ENCODE measurements at places on chromosomes 1 and 21.

DNA sequence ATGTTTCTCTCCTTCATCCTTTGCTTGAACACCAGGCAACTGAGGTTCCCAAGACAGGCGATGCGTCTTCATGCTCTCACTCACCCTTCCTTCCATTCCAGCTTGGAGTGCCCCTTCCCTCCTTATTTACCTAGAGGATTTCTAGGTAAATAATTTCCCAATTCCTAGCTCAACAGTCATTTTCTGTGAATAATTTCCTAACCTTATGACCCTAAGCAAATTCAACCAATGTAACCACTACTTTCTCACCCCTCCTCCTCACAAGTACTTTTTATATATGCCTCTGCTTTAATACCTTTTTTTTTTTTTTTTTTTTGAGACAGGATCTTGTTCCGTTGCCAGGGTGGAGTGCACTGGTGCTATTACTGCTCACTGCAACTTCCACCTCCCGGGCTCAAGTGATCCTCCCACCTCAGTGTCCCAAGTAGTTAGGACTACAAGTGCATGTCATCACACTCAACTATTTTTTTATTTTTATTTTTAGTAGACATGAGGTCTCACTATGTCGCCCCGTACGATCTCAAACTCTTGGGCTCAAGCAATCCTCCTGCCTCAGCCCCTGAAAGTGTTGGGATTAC is 86.7 kb downstream of the USP24 start:
- DNase-seq = peak; percentile 60

GRCh38 chr1:153984123-153984894 is 1.8 kb downstream of the RAB13 start:
- no peak for DNase-seq

GRCh38 chr1:8017495-8018197 is 8.5 kb downstream of the ERRFI1 start:
- no peak for DNase-seq

GRCh38 chr1:206786212-206786886 is 14.1 kb upstream of the IL10 start:
- peak; percentile 67 for DNase-seq

DNA sequence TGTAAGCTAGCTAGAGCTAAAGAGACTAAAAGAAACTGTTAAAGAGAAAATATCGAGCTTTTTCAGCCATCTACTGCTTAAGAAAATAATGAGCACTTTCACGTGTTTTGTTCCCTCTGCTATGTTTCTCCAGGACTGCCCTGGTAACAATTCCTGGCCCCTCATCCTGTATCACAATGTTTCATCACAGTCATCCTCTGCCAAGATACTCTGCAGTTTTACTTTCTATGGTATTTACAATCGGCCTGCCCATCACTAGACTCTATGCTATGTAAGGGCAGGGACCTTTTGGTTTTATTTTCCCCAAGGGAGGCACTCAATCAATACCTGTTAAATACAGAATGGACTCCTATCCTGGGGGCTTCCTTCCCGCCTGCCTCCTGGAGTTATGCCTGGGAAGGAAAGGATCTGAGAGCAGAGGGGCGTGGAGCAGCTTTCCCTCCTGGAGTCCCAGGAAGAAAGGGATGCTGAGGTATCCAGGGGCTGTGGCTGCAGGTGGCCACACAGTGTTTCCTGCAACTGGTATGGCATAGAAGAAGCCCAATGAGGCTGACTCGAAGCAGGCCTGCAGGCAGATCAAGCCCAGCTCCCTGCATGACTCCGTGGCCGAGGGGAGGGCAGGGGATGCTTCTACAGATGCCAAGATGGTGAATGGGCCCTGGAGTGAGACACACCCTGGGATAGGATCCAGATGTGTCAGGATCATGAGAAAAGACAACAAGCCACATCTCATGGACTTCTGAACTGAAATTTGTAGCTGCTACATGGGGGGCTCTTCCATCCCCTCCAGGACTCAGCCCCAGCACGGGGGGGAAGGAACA is 52.9 kb downstream of the MATN1 start:
- no peak for DNase-seq

DNA sequence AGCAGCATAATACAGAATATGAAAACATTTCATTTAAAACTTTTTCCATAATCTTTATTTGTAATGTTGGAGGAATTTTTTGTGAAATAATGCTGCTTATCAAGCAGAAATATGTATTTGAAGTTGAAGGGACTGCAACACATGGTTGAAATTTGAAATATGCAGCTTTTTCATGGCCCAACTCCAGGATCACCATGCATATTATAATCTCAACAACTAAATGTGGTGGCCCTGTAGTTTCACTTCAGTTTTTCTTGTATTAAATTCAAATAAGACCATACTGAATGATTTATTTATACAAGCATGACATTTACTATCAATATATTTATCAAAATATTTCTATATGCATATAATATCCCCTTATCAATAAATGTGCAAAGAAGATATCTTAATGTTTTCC is 157.7 kb upstream of the LHX8 start:
- no peak for DNase-seq

- DNase-seq = no peak
Observed at GRCh38 chr1:217953922-217954321, 322.8 kb downstream of the SPATA17 start.

GRCh38 chr1:98854137-98854536 is 150.5 kb downstream of the PLPPR5 start:
- peak; percentile 22 for DNase-seq

GRCh38 chr1:205798577-205798976 is 14.4 kb downstream of the SLC41A1 start:
- no peak for DNase-seq

DNA sequence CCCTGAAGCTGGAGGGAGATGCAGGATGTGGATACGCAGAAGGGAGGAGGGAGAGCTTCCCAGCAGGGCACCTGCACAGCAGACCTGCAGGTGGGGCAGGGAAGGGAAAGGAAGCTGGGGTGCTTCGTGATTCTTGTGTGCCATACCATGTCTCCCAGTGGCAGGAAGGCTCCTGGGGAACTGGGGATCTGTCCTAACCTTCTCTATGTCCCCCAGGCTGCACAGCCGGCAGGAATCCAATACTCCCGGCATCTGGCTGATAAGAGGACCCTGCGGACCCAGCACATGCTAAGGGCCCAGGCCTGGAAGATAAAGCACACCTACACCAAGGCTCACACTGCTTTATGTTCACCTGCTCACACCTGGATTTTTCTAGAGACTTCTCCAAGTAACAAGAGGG is 79.4 kb downstream of the ITPKB start:
- DNase-seq = no peak

DNA sequence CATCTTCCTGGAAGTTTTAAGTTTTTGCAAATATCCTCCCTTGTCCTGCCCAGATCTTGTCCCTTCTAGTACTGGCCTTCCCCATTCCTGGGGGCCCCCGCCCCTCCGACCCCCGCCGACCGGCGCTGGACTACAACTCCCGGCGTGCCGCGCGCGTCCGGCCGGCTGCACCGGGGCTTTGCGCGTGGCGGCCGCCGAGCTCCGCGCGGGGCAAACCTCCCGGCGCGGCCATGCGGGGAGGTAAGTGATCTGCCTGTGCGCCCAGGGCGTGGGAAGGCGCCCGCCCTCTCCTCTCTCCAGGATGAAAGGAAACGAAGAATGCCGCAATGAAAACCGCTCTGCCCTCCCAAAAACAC is 3.2 kb upstream of the SAMD13 start:
- DNase-seq = peak; percentile 45

GRCh38 chr1:115164940-115165705 is 75.8 kb upstream of the TSPAN2 start:
- no peak for DNase-seq

GRCh38 chr1:64114012-64114525 is 89.4 kb upstream of the UBE2U start:
- no peak for DNase-seq

- no peak for DNase-seq
Observed at GRCh38 chr1:210571356-210572284, 242.9 kb downstream of the HHAT start.

GRCh38 chr1:30381266-30381665 is 342.1 kb downstream of the MATN1 start:
- no peak for DNase-seq

GRCh38 chr1:156248323-156248683 is 447 bp upstream of the PAQR6 start:
- DNase-seq = no peak

DNA sequence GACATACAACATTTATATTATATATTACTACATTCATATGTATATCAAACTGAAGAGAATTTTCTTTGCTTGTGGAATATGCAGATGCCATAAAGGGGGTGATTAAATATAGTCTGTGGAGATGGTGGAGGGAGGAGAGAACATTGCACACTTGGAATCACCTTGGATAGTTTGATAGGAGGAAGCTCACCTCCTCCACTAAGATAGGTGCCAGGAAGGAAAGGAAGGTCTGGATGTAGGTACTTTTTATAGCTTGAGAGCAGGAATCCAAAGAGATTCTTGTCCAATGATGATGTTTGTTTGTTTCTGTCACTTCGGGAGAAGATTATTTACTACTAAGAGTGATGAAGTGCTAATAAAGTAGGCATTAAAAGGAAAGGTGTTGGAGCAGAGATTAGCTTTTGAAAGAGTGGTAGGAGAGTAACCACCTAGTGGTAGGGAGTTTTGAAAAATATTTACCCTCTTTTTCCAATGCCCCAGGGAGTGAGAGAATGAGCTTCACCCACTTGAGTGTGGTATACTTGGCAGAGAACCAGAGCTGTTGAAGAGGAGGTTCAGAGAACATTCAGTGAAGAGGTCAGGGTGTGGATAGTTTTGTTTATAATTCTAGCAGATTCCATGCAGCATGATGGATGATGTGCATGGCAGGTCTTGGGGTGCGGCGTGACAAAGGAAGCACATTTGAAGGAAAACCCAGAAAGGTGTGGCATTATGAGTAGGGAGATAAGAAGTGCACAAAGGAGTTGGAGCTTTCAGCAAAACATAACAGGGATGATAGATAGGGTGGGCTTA is 145.0 kb downstream of the PATJ start:
- no peak for DNase-seq

DNA sequence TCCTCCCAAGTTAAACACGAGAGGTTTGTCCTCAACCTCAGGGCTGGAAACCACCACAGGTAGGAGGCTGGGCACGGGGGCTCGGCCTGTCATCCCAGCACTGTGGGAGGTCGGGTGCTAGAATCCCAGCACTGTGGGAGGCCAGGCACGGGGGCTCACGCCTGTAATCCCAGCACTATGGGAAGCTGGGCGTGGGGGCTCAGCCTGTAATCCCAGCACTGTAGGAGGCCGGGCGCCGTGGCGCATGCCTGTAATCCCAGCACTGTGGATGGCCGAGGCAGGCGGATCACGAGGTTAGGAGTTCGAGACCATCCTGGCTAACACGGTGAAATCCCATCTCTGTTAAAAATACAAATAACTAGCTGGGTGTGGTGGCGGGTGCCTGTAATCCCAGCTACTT is 6.7 kb upstream of the CDK11A start:
- no peak for DNase-seq

- DNase-seq = no peak
Observed at GRCh38 chr1:162137179-162137960, 67.9 kb downstream of the NOS1AP start.

DNA sequence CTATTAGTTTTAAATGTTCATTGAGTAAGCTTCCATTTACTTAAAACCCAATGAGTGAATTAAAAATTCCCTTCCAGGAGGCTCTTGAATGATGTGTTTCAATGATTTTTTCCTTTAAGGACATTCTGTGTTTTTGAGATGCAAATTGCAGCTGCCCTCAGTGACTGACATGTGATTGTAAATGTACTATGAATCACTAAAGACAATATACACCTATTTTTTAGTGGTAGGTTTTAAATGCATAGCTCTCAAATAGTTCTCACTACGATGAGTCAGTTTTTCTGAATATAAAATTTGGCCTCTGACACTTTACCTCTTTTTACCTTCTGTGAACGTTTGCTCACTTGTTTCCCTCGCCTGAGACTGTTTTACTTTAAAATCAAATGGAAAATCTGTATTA is 204.7 kb downstream of the BARHL2 start:
- DNase-seq = no peak

DNA sequence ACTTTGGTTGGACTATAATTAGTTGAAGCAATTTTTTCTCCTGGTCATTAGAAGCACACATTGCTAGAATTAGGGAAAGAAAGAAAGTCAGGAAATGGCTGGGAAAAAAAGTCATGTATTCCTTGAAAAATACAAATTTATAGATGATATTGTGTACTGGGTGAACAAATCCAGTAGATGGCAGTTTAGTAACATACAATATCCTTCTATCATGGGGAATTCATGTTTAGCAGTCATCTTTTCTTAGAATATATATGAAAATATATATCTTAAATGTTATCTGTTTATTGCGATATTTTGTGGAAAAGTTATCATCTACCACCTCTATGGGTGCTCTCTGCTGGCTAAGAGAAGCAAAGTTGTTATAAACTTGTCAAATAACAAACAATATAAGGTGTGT is 13.1 kb upstream of the ZRANB2 start:
- no peak for DNase-seq

DNA sequence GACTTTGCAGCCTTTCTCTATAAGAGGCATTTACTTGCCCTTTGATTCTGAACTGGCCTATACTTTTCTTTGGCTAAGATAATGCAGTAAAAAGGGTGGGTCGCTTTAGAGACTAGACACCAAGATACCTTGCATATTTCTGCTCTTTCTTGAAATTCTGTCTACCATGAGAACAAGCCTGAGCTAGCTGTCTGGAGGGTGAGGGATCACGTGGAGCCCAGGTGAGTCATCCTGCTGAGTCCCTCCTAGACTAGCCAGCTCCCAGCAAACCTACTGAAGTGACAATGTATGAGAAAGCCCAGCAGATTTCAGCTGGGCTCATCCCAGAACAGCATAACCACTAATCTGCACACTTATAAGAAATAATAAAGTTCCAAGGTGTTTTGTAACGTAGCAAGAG is 408.0 kb upstream of the KAZN start:
- no peak for DNase-seq

- DNase-seq = no peak
Observed at GRCh38 chr1:113701429-113701828, 57.9 kb downstream of the PHTF1 start.

DNA sequence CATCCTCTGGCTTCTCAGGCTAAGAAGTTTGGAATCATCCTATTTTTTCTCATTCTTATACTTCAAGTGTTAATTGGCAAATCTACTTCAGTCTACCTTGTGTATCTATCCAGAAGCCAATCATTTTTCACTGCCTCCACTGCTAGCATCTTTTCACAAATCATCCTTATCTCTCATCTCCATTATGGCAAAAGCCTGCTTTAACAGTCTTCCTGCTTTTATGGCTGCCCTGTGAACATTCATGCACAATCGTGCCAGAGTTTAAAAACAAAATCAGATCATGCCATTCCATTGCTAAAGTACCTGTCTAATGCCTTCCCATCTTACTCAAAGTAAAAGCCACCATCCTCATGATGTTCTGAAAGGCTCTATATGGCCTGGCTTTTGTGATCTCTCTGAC is 19.2 kb upstream of the CYP2J2 start:
- no peak for DNase-seq

DNA sequence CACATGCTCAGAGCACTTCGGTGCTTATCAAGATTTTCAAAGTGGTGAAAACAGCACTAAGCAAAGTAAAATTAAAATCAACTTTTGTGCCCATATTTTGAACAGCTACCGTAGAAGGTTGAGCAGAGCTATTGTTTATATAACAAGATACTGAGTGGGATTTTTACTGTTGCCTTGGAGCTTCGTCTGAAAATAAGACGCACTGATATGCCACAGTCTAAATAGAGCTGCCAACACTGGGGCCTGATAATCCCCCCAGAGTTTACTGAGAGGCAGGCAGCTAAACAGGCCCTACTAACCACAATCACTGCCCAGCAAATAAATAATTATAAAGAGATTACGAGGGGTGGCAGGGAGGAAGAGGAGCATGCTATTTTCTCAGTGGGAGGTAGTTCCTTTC is 650 bp upstream of the CCDC190 start:
- no peak for DNase-seq

Measured in immature natural killer cell (primary cell).